Fibroblast of lung (primary cell): ENCODE measurements at places on chromosomes 13 and 19. TPM values are rescaled to one million over a fixed set of nuclear protein-coding genes. Genes with fewer than 3 reads are reported as not detected.

DNA sequence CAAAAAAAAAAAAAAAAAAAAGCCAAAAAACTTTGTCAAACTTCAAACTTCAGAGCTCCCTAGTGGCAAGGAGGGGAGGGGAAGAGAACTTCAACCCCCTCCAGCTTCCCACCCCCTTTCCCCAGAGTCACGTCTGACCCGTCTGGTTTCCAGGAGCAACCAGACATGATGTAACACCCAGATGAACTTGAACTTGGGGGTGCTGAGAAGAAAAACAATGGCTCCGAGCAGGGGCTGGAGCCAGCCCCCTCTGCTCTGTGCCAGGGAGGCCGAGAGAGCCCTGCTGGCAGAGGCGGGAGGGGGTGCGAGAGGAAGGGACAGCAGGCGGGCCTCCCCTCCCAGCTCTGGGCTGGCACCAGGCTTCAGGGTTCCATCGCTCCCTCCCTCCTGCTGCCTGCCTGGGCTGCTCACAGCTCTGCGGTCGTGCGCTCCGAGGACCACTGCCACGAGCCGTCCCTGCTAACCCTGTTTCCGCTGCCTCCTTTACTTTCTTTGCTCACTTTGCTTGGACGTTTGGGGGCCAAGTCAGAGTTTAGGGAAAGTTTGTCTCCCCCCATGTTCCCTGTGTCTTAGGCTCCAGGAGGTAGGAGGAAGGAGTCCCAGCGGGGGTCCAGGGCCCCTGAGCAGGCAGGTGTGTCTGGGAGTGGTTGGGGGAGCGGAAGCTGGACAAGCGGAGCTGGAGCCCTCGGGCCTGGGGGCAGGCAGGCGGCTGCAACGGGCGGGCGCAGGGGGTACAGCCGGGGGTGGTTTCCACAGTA lies 11.1 kb downstream of the LYL1 start:
- H3K27me3 ChIP-seq, result no peaks in the 10 kb centered on the region
- H3K36me3 ChIP-seq, result peaks cover 11% of the 10 kb centered on the region
- H3K4me1 ChIP-seq, result peaks cover 8% of the 10 kb centered on the region
- peak; percentile 97 for DNase-seq
- H3K4me3 ChIP-seq, result no peak overlapping the region
- no peak overlapping the region for H3K27ac ChIP-seq

DNA sequence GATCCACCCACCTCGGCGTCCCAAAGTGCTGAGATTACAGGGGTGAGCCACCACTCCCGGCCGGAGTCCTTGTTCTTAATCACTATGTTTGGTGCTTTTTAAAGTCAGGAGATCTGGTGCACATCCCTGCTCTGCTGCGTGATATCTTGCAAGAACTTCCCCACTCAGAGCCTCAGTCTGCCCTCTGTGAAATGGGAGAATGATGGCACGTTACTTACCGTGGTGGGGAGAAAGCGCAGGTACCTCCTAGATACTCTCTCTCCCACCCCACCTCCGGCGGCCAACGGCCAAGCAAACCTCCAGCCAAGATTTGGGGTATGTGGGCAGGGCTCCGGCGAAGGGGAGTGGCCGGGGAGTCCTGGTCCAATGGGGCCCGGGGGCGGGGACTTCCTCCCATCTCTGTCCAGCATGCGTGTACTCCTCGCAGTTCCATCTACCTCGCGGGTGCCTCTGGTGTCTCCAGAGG lies at the start of gene RYR1:
Gene RYR1 (plus strand): TSS at position 424 of the 466 bp plus-strand sequence. CDS start 139 bp downstream, outside the sequence.
- no peak within 1 kb of the TSS for H3K4me3 ChIP-seq
- no peaks in the 10 kb centered on the region for H3K4me1 ChIP-seq
- no peaks in the 10 kb centered on the region for H3K36me3 ChIP-seq
- DNase-seq, result no peak
- H3K27ac ChIP-seq, result no peak within 1 kb of the TSS

DNA sequence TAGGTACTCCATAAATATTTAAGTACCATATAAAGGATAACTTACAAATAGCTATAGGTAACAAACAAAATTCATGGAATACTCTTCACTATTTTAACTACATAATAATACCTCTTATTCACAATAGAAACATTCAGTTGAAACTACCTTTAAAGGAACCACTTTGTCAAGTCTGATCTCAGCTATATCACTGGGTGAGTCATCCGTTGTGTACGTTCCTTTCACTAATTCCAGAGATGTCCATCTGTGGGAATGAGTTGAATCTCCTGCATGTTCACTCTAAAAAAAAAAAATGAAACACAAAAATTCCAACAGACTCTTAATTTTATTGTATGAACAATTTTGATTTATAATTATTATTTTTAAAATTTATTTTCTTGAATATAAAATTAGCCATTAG lies 149.4 kb upstream of the FBXL3 start:
- H3K4me3 ChIP-seq, result no peak overlapping the region
- no peak overlapping the region for H3K27ac ChIP-seq
- H3K36me3 ChIP-seq, result peaks cover 5% of the 10 kb centered on the region
- no peaks in the 10 kb centered on the region for H3K4me1 ChIP-seq
- DNase-seq, result peak; percentile 32
- H3K27me3 ChIP-seq, result no peaks in the 10 kb centered on the region

GRCh38 chr13:41085961-41086585 lies 24.8 kb downstream of the WBP4 start:
- no peak overlapping the region for H3K27ac ChIP-seq
- no peaks in the 10 kb centered on the region for H3K36me3 ChIP-seq
- H3K27me3 ChIP-seq, result no peaks in the 10 kb centered on the region
- DNase-seq, result no peak

DNA sequence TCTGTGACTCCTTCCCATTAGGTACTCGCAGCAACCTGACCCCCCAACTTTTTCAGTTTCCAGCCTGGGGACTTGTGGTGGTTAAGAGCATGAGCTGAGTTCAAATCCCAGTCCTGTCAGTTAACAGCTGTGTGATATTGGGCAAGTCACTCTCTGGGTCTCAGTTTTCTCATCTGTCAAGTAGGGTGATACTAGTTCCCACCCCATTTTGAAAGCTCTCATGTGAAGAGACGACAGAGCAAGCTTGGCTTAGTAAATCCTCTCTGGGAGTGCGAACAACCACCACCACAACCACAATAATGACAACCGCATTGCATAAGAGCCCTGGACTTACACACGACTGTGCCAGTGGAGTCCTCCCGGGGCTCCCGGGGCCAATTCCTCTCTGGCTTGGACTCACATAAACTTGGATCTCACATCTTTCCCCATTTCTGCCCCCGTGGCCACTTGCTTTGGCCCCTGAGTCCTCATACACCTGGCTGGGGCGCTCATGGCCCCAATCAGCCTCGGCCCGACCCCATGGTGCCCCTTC lies 454 bp downstream of the BLVRB start:
- peaks cover 12% of the 10 kb centered on the region for H3K4me1 ChIP-seq
- DNase-seq, result peak; percentile 71
- peak overlapping the region; percentile 76 for H3K4me3 ChIP-seq
- no peaks in the 10 kb centered on the region for H3K27me3 ChIP-seq
- peak overlapping the region; percentile 83 for H3K27ac ChIP-seq

DNA sequence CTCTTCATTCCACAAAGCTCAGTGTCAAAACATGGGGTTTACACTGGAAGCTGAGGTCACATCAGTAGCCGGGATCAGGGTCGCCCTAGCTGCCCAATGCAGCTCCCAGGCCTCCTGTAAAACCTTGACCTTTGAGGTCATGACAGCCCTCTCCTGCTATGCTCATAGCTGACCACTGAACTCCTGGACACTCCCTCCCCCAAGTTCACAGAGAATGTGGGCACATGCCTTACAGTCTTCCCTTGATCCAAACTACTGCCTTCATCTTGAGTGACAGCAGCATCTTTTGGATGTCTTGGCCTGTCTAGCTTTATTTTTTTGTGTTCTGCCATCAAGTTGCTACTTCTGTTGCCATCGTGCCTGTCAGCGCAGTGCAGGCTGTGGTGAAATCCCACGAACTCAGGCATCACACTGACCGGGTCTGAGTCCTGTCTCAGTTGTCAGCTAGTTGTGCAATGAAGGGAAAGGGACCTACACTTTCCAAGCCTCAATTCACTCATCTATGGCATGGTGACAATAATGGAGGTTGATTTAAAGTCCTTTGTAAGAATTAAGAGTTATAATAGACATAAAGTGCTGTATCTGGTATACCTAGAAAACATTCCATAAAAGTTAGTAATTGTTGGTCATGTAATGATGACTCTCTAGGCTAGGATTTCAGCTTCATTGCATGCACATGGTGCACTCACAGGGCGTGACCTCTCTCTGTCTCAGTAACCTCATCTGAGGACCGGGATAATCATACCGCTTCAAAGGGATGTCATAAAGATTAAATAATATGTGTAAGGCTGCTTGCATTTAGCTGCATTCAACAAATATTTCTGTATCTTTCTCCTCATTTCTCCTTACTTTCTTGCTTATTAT lies 16.4 kb upstream of the ALOX5AP start:
- no peaks in the 10 kb centered on the region for H3K27me3 ChIP-seq
- H3K36me3 ChIP-seq, result no peaks in the 10 kb centered on the region
- peak overlapping the region; percentile 87 for H3K27ac ChIP-seq
- peak; percentile 88 for DNase-seq
- H3K4me1 ChIP-seq, result peaks cover 17% of the 10 kb centered on the region

DNA sequence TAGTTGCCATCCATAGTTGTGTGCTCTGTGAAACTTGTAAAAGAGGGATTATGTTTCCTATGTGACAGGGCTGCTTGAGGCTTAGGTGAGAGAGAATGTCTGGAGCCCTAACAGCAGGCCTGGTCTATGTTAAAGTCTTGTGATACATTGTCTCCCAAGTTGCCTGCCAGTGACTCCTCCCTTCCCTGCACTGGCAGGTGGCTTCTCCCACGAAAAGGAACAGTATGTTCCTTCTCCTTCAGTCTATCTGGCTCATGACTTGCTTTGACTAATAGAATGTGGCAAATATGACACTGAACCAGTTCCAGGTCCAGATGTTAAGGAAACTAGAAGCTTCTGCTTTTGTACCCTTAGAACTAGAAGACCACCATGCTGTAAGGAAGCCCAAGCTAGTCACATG lies 5.9 kb upstream of the KCNN4 start:
- no peaks in the 10 kb centered on the region for H3K36me3 ChIP-seq
- peaks cover 12% of the 10 kb centered on the region for H3K4me1 ChIP-seq

The APOC1 gene
- polyA plus RNA-seq, result 1.3 and 2.6 TPM in 2 replicates
